ENCODE measurements at places on chromosomes 16 and 17.

DNA sequence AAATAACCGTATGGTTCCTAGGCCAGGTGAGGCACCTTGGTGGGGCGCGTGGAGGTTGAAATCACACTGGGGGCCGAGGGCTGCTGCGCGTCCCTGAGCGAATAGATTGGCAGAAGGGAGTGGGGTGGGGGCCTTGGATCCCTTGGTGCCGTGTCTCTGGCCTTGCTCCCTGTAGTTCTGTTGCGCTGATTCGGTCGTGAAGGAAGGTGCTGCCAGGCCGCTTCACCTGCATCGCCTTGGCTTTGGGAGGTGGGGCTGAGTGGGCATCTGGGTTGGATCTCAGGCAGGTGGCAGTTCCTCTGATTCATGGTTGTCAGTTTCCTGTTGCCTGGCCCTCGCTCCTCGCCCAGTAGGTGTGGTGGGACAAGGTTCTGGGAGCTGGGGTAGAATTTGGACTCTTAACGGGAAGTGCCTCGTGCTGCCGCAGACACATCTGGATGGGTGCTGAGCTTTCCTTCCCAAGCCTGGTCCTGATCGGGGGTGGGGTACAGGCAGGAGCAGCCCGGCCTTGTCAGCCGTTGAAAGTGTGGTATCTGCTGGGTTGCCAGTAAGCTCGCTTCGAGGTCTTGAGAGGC is 30.1 kb downstream of the PGS1 start:
- no peak for DNase-seq

DNA sequence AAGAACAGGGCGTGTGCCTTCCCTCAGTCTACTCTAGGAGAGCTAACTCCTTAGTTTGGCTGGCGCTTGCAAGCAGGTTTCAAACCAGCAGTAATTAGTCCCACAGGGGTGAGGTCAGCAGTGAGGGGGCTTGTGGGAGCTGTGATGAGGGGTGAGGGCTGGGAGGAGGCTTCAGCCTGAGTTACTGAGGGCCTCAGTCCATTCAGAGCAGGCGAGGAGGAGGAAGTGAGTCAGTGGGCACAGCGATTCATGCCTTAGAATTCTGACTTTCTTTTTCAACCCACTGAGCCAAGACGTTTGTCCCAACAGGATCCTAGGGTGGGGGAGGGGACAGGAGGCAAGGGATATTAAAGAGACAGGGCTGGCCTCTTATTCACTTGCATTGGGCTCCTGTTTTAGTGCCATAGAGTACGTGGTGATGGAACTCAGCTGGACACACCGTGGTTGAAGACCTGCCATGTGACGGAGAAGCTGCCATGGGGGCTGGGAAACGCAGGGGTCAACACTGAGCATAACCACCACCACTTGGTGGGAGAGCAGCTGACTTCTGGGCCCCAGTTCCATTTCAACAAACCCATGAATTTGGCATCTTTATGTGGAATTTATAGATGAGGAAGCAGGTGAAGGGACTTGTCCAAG is 8.3 kb upstream of the ITGA3 start:
- DNase-seq: no peak

DNA sequence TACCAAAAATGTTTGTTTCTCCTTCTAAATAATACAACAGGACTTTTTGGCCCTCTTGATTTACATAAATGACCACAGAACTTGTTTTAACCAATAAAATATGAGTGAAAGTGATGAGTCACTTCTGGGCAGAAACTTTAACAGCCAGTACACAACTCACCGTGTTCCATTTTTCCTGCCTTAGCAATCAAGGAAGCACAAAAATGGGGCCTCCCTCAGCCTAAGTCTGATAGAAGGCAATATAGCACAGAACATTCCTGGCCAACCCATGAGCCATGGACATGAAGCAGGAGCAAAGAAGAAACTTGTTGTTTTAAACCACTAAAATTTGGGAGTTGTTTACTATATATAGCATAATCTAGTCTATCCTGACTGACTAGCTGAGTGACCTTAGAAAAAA is 61.1 kb upstream of the MTMR4 start:
- DNase-seq: no peak

DNA sequence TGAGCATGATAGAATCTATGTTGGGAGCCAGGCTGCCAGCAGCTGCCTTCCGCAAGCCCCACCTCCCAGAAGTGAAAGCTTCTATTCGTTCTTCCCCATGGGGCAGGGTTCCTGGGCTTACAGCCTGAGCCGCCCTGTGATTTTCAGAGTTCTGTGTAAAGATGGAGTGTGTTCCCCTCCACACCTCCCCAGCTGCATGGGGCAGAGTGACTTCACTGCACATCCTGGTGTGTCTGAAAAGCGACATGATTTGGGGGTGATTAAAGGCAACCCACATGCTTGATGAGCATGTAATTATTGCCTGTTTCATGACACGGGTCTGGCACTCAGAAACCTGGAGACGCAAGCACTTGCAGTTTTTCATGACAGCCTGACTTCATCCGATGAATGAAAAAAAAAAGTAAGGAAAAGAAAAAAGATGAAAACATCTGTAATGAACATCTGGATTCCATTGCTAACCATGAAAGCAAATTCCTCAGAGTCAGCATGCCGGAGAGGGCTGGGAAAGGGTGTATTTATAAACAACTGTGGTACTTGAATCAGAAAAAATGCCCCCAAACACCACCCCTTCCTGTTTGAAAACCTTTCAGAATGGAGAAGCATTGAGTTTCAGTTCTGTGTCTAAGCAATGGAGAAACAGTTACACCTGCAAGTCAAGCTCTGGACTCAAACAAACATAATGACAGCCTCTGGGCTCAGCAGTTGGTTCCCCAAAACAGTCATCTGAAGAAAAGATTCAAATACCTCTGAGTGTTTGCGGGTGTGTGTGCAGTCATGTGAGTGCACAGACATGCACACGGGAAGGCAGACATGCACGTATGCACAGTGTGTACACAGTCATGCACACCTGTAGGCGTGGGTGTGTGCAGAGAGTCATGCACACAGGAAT is 266.0 kb downstream of the ENGASE start:
- no peak for DNase-seq

GRCh38 chr17:20242271-20242670 is 225.1 kb downstream of the LGALS9B start:
- DNase-seq: no peak

DNA sequence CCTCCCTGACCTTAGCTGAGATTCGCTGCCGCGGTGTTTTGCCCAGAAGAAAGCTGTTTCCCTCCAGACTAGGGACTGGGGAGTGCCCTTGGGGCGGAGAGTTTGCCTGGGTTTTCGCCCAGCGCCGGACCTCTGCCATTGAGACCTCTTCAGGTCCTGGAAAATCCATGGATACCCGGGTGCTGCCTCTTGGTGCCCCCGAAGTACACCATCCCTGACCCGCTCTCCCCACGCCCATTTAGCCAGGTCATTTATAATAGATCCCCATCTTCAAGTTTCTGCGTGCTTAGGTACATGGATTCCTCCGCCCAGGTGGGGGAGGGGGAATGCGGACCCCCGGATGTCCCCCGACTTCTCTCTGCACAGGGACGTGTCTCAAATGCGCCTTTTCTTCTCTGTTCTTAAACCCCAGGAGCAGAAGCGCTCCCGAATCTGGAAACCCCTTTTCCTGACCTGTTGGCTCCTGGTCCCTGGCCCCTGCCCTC is 15.0 kb upstream of the CBX8 start:
- DNase-seq: no peak

DNA sequence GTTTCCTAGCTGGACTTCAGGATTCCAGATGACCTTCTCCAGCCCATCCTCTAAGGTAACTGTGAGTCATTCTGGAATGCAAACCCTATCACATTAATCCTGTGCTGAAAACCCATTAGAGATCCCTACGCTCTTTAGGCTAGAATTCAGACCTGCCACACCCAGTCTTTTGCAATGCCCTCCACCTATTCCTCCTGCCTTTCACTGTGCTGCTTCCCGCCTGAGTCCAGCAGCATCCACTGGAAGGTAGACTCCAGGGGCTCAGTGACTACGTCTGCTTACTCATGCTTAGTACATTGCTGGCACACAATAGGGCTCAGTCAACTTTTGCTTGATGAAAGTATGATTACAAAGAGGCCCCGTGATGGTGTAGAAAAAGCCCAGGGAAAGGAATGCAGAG is 121.1 kb downstream of the SPACA3 start:
- no peak for DNase-seq

GRCh38 chr17:54860617-54861470 is 39.8 kb upstream of the TOM1L1 start:
- no peak for DNase-seq

DNA sequence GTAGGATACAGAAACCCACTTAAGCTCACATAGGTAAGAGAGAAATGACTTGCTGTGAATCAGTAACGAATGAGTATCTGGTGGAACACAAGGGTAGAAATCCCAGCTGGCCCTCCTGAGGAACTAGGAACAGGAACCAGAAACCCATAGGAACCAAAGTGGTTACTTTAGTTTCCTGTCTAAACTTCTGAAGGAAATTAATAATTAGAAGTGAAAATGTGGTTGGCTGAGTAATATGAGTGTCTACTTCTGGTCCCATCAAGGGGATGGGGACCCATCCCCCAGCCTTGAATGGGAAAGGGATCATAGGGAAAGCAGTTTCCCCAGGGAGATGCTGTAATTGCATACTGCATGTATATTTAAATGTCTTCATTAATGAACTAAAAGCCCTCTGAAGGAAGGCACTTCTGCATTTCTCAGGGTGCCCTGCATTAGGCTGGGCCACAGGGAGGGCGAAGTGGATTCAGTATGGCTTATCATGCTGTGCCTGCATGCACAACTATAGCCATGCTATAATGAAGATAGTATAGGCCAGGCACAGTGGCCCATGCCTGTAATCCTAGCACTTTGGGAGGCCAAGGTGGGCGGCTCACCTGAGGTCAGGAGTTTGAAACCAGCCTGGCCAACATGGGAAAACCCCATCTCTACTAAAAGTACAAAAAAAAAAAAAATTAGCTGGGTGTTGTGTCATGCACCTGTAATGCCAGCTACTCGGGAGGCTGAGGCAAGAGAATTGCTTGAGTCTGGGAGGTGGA is 45.6 kb downstream of the CYB5B start:
- no peak for DNase-seq

GRCh38 chr16:1150511-1150982 is 2.4 kb upstream of the CACNA1H start:
- no peak for DNase-seq

DNA sequence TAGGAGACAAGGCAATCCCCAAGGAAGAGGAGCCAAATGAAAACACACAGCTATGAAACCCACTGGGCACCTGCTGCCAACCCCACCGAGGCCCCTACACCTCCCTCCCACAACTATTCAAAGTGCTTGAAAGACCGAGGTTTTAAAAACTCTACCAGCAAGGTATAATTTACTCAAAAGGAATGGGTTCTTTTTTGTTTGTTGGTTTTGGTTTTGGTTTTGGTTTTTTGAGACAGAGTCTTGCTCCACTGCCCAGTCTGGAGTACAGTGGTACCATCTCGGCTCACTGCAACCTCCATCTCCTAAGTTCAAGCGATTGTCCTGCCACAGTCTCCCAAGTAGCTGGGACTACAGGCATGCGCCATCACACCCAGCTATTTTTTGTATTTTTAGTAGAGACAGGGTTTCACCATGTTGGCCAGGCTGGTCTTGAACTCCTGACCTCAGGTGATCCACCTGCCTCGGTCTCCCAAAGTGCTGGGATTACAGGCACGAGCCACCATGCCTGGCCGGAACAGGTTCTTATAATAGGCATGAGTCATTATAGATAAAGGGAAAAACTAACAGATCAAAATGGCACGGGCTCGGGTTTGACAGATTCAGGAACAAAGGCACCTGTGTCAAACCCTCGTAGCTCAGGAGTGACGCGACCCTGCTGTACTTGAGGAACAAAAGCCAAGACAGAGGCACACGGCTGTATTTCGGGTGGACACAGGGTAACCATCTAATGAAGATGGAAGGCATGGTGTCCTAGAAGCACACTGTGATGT is 40.7 kb downstream of the COTL1 start:
- no peak for DNase-seq

DNA sequence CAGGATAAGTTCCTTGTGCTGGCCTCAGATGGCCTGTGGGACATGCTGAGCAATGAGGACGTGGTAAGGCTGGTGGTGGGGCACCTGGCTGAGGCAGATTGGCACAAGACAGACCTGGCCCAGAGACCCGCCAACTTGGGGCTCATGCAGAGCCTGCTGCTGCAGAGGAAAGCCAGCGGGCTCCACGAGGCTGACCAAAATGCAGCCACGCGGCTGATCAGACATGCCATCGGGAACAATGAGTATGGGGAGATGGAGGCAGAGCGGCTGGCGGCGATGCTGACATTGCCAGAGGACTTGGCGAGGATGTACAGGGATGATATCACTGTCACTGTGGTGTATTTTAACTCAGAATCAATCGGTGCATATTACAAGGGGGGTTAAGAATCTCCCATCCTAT is 5.2 kb downstream of the PDP2 start:
- no peak for DNase-seq

- DNase-seq: peak; percentile 9
These were observed 100.2 kb downstream of the SYCE1L start for GRCh38 chr16:77299395-77299794.

DNA sequence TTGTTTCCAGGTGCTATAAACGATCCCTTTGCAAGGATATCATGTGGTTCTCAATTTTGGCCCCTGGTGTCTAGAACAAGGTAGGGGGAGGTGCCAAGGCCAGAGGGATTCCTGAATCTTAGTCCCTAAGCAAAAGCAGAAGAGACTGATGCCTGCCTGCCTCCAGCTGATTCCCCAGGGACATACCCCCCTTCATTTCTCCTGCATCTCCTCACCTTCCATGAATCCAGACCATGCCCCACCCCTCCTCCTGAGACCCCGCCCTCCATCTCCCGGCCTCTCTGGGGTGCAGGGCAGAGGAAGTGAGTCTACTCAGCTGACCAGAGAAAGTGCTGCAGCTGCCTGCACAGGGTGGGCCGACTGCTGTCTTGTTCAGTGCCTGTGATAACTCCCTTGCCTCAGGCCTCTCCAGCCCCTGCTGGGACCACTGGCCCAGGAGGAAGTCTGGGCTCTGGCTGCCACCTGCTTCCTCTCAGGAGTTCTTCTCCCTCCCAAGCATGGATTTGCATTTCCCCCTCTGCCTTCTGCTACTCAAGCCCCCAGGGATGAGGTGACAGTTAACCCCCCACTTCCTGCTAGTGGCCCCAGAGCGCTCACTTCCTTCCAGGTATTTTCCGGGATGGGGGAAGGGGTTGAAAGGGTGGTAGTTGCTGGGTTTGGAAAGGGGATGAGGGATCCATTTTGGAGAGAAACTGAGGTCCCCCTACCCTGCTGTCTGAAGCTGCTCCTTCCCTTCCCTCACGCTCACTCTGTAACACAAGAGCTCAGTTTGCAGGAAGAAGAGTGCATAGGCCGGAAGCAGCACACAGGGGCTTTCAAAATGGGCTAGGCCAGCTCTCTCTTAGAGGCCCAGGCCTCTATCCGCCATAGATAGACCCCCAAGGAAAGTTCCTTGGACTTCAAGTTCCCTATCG is 10.5 kb upstream of the TSPOAP1 start:
- no peak for DNase-seq

- DNase-seq: peak; percentile 15
These were observed 1.0 kb downstream of the RSPRY1 start for GRCh38 chr16:57186872-57187854.

DNA sequence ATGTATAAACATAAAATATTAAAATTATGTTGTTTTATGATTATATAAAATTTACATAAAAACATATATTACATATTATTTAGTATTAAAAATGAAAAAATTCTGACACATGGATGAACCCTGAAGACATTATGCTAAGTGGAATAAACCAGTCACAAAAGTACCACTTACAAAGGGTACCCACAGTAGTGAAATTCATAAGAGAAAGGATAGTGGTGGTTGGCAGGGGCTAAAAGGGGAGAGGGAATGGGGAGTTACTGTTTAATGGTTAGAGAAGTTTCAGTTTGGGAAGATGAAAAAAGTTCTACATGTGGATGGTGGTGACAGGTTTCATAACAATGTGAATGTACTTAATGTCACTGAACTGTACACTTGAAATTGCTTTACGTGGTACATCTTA is 41.4 kb downstream of the FBXL20 start:
- no peak for DNase-seq

Data from cerebellum (tissue), 4 donors.